ENCODE measurements at places on chromosomes 7 and 10.
A peak's percentile ranks its signal among the peaks of the same experiment; 100 is the strongest.

DNA sequence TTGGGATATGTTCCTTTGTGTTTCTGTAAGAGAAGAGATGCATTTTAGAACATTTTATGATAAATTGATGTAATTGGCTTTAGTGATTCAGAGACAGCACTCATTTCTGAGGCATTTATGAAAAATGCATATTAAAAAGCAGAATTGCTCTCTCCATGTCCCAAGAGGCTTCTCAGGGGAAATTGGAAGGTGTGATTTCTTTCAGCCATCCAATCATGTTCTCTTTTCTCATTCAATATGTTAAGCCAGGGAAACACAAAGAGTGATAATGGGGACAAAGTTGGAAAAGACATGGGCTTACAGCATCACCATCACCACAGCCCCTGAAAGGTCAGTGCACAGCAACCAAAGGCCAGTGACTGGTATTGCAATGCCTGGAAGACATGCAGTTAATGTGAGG, 129.9 kb upstream of the COL1A2 start:
- no peak for DNase-seq

- DNase-seq = peak; percentile 40
Measured at GRCh38 chr10:78549140-78549935, 515.7 kb downstream of the RPS24 start.

DNA sequence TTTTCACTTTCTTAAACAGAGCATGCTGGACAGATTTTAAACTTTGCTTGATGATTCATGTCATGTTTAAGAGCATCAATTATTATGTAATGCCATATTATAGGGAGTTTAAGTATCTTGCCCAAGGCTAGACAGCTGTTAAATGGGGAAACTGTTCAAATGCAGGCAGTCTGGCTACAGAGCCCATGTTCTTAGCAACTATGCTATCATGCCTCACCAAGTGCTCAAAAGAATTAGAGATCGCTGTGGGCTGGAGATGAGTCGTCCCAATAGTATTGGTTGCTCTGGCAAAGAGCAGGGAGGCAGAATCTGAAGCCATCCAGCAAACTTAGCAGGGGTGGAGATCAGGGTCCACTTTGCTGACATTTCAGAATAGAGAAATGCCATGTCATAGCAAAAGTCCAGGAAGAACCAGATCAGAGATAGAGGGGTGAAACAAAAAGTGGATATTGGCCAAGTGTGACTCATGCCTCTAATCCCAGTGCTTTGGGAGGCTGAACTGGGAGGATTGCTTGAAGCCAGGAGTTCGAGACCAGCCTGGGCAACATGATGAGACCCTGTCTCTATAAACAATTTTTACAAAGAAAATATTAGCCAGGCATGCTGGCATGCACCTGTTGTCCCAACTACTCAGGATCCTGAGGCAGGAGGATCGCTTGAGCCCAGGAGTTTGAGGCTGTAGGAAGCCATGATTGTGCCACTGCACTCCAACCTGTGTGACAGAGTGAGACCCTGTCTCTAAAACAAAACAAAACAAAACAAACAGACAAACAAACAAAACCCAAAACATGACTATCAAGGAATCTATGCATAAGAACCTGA, 57.8 kb downstream of the BAMBI start:
- DNase-seq = no peak

GRCh38 chr7:137080516-137081203, 212.2 kb downstream of the CHRM2 start:
- no peak for DNase-seq

GRCh38 chr10:29648114-29648982, 13.6 kb upstream of the SVIL start:
- DNase-seq = no peak

- DNase-seq = no peak
Measured at GRCh38 chr7:51324206-51324898, 7.7 kb upstream of the COBL start.

- no peak for DNase-seq
Measured at GRCh38 chr10:103457176-103457712, 1.5 kb downstream of the CALHM1 start.

- no peak for DNase-seq
Measured at GRCh38 chr10:114990586-114990985, 52.6 kb downstream of the TRUB1 start.

- no peak for DNase-seq
Measured at GRCh38 chr10:28823501-28824075, 146.3 kb downstream of the BAMBI start.

GRCh38 chr10:70966646-70967553, 78.5 kb upstream of the PCBD1 start:
- no peak for DNase-seq

All from NCI-H2029 treated with DMSO at 0.1 percent for 48 hours (cell line).